ENCODE measurements at places on chromosomes 1 and 21. TPM values are rescaled to one million over a fixed set of nuclear protein-coding genes. Genes with fewer than 3 reads are reported as not detected.

The BMP8B gene
- total RNA-seq: 5.5 TPM

- DNase-seq: no peak
- peaks cover 15% of the 10 kb centered on the region for H3K4me1 ChIP-seq
- H3K4me3 ChIP-seq: no peak overlapping the region
- no peaks in the 10 kb centered on the region for H3K36me3 ChIP-seq
- no peak overlapping the region for H3K27ac ChIP-seq
- no peaks in the 10 kb centered on the region for H3K27me3 ChIP-seq
Measured at GRCh38 chr21:28235169-28235895, 757.3 kb downstream of the LTN1 start.

- no peak for DNase-seq
- H3K4me3 ChIP-seq: no peak overlapping the region
- no peaks in the 10 kb centered on the region for H3K27me3 ChIP-seq
- no peak overlapping the region for H3K27ac ChIP-seq
Measured at GRCh38 chr21:16426936-16427335, 697.2 kb downstream of the USP25 start.

GRCh38 chr1:33244809-33245186 is 11.5 kb upstream of the ZNF362 start:
- no peak for DNase-seq
- no peak overlapping the region for H3K27ac ChIP-seq
- H3K4me3 ChIP-seq: no peak overlapping the region
- peaks cover 7% of the 10 kb centered on the region for H3K4me1 ChIP-seq
- H3K36me3 ChIP-seq: no peaks in the 10 kb centered on the region

- H3K36me3 ChIP-seq: no peaks in the 10 kb centered on the region
- H3K4me1 ChIP-seq: no peaks in the 10 kb centered on the region
- H3K27me3 ChIP-seq: no peaks in the 10 kb centered on the region
- no peak overlapping the region for H3K27ac ChIP-seq
Measured at GRCh38 chr1:192238421-192238820, 78.4 kb upstream of the RGS21 start.
